KBM-7 (cell line): ENCODE measurements at places on chromosomes 6 and 20.

DNA sequence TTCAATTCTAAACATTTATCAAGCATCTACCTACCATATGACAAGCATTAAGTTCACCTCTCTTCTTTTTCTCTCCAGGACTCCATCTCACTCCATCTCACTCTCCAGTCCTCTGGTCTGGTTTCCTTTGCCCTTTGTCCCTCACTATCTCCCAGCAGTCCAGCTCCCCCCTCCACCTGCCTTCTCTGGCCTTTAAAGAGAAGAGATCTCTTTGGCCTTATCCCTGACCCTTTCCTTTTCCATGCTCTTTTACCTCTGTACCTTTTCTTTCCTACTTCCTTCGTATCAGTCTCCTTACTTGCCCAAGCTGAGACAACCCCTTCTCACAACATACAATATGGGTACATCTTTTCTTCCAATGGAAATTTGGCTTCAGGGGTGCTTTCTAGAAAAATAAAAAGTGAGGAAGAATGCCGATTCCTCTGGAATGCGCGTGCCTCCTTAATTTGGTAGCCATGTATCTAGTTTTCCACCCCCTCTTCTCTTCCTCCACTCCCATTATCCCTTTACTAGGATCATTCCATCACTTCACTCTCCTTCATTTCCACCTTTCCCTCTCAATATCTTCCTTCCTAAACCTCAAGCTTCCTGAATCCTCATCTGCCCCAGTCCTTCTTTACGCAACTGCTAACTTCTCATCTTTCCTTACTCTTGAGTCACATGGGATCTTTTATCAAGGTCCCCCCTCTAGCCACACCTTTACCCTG, 745 bp upstream of the AGPAT1 start:
- DNase-seq = no peak

DNA sequence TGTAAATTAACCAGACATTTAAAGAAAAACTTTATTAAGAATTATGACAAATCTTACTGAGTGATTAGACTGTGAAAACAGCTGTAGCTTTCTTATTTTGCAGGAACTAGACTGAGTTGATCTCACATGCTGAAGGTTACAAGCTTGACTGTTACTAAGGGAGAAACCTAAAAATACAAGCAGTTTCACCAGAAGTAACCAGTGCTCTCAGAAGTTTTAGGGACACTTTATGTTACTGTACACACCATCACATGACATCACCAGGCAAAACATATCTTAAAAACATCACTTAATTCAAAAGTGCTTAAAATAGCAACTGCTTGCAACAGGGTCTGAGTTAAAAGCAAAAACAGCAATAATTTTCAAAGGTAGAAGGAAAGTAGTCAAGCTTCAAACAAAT, 5.4 kb downstream of the FBXO30 start:
- DNase-seq = no peak

GRCh38 chr6:104019075-104019753, 840.5 kb downstream of the HACE1 start:
- no peak for DNase-seq

GRCh38 chr6:48765352-48765961, 654.5 kb upstream of the PTCHD4 start:
- DNase-seq = peak; percentile 57

DNA sequence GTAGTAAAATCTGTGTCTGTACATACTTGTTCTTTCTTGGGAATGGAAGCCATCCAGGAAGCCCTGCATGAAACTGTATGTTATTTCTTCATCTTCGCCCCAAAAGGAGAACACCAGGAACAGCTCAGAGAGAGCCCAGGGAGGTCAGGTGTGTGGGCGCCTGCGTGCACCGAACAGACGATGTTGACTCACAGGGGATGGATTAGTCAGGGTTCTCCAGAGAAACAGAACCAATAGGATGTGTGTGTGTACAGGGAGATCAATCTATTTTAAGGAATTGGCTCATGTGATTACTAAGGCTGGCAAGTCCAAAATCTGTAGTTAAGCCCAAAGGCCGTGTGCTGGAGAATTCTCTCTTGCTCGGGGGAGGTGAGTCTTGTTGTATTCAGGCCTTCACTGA, 45.7 kb downstream of the RNASET2 start:
- no peak for DNase-seq

GRCh38 chr6:162377735-162378134, 349.8 kb downstream of the PRKN start:
- DNase-seq = no peak

DNA sequence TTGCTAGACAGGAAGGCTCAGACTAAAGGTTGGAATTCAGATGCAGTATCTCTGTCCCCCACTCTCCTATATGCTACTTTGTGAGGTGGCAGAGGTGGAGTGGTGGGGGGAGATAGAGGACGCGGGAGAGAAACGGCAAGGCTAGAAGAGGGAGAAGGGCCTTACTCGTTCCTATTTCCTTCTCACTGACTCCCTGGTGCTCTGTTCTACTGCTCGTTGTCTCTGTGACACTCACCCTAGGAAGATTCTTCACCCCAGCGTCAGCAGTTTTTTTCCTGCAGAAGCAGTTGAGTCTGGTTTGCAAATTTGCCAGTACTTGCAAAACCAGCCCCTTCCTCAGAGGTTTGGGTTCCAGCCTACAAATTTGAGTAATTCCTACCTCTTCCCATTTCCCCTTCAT, 801.1 kb upstream of the SLC35B3 start:
- no peak for DNase-seq

GRCh38 chr6:156781861-156782631, 4.9 kb downstream of the ARID1B start:
- peak; percentile 16 for DNase-seq

GRCh38 chr6:16849280-16849987, 88.2 kb upstream of the ATXN1 start:
- no peak for DNase-seq

DNA sequence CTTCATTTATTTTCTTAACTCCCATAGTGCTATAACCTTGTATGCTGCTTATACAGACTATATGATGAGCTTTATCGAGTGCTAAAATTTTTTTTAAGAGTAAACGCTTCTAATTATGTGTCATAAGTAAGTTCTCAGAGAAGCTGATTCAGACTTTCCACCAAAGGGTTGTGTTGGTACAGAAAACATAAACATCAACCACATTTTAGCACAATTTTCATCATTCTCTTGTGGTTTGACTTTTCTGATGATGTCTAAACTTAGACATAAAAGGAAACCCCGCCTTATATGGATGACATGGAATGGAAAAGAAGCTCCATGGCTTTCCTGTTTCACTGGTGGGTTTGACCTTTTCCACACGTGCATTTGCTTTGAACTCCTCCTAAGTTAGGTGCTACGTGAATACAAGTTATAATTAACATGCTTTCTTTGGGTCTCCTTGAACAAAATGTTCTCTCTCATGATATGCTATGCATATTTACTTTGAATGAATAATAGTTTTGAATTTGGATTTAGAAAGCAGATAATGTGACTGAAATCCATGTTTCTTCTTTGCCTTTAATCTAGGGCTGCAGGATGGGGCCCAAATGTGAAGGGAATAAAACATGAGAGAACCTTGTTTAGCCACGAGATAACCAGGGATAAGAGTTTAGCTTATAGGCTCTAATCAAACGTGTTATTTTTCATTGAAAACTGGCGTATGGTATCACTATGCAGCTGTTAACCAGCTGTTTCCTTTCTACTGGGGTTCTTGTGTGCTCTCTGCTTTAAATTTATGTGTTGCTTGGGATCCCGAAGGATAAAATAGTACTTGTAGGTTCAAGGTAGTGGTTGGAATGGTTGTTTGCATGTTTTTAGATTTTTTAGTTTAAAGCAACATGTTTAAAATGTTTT, 127.1 kb upstream of the AHI1 start:
- DNase-seq = no peak

- DNase-seq = no peak
These were observed 42.4 kb upstream of the PLCB1 start for GRCh38 chr20:8089668-8090067.

DNA sequence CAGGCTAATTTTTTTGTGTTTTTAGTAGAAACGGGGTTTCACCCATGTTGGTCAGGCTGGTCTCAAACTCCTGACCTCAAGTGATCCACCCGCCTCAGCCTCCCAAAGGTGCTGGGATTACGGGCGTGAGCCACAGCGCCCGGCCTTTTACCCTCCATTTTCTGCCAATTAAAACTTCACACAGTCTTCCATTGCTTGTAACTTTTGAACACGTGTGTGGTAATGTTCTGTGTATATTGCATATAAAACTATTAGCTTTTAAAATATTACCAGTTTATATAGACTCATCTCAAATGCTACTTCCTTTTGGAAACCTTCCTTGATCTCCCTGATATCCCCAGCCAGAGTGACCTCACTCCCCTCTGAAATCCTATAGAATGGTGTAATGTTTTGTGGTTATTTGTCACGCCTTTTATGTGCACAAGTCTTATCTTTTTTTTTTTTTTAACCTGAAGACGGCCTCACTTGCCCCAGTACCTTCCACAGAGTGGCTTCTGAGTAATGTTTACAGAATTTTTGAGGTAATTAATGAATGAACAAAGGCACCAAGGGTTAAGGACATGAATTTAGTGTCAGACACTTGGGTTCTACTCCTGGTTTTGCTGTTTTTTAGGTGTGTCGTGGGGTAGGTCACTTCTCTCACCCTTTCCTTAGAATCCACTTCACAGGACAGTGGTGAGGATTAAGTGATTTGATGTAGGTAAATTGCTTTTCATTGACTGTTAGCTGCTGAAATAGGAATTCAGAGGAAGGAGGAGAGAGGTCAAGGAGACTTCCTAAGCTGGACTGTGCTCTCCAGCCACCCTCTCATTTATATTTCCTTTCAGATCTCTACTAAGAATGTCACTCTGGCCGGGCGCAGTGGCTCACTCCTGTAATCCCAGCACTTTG, 11.2 kb upstream of the MMP24 start:
- DNase-seq = no peak

DNA sequence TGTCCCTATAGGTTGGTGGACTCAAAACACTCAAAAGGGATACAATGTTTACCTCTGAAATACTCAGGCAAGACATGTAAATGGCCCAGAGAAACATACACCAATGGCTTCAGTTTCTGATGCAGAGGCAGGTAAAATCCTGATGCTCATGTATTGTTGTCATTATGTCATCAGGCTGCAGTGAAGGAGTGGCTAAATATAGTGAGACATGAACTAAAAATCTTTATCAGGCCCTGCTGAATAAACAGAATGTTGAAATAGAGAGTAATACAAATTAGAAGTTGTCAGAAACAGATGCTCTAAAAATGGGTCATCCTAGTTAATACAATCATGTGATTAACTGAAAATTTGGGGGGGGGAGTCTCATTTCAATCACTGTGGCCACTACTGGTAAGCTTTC, 20.4 kb downstream of the PTPRK start:
- no peak for DNase-seq

DNA sequence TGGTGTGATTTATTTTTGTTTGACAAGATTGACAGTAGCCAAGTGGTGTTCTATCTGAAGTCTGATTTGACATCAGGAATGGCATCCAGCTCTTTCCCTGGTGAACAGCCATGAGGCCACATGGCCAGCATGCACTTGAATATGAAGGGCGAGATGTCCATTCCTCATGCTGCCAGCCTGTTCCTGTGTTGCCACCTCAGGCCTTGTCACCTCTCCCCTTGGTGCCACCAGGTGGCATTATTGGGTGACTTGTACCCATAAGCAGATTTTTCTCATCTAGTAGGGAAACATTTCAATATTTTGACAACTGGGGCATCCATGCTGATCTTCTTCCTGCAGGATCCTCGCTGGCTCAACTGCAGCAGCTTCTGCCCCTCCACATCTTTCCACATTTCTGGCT, 199.1 kb downstream of the ERMARD start:
- peak; percentile 46 for DNase-seq

GRCh38 chr20:37640600-37641561, 52.9 kb upstream of the CTNNBL1 start:
- no peak for DNase-seq

DNA sequence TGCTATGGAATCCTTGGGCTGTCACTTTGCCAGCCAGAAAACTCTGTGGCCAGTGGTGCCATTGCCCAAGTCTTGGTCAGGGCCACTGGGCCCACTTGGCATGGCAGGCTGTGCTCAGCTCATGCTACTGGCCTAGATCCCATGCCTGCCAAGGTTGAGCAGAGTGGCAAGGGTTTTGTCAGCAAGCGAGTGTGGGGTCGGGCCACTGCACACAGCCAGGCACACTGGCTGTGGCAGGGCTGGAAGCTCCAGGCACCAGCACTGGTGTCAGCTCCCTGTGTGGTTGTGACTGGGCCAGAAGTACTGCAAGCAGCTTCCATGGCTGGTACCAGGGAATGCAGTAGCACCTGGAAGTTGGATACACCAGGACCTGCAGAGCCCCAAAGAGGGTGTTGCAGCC, 846.8 kb downstream of the EYS start:
- no peak for DNase-seq

- peak; percentile 48 for DNase-seq
These were observed 286.6 kb downstream of the TENT5A start for GRCh38 chr6:81465859-81466258.

GRCh38 chr6:106591111-106591825, 38.0 kb downstream of the RTN4IP1 start:
- no peak for DNase-seq

DNA sequence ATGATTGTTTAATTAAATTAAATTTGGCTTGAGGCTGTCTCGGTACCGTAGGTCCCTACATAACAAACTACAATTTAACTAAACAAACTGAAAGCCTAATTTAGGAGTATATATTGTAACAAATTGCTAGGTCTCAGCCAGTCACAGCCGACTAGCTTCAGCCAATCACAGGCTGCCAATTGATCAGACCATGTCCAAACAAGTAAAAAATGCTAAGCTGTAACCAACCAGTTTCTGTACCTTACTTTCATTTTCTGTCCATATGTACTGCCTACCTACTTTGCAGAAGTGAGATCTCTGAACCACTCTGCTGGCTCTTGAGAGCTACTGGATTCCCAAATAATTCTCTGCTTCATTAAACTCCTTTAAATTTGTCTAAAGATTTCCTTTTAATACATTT, 648.0 kb upstream of the GJE1 start:
- DNase-seq = peak; percentile 71

DNA sequence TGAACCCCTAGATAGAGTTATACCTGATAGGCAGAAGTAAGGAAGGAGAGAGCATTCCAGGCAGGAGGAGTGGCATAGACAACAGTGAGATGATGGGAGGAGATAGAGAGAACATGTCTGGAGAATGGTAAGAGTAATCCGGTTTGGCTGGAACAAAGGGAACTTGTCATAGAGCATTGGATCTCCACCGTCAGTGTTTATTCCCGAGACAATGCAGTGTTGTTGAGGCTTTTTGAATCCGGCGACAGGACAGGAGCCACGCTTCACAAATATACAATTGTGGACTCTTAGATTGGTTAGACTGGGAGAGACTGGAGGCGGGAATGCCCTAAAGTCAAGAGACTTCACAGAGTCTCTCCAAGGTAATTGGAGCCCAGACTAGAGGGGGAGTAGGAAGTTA, 119.8 kb downstream of the ANKS1A start:
- DNase-seq = no peak
